CD4-positive, alpha-beta T cell treated with Interleukin-4 for 4 hours (primary cell): ENCODE measurements at places on chromosomes 6 and 20.

- no peak for DNase-seq
Observed at GRCh38 chr6:75480425-75480824, 13.2 kb downstream of the FILIP1 start.

- no peak for DNase-seq
Observed at GRCh38 chr6:116524236-116524635, 12.8 kb downstream of the CALHM5 start.

DNA sequence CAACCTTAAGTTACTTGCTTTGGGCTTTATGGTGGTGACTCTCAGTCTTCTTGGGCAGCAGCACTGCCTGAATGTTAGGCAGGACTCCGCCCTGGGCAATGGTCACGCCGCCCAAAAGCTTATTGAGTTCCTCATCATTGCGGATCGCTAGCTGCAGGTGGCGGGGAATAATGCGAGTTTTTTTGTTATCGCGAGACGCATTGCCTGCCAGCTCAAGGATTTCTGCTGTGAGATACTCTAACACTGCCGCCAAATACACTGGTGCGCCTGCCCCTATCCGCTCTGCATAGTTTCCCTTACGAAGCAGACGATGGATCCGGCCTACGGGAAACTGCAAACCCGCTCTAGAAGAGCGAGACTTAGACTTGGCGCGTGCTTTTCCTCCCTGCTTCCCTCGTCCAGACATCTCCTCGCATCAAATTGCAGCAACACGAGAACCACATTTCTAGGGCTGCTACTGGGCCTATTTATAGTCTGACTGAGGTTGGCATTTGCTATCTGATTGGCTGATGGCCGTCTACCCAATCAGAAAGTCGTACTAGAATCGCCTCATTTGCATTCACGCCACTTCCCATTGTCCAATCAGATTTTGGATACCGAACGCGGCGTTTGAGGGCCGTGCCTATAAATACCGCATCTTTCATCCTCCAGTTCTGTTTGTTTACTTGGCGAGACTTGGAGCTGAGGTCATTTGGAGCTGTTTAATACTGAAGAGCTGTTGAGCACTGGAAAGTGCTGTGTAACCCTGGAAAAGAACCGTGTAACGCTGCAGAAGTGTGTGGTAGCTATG, 28.2 kb upstream of the SLC17A4 start:
- DNase-seq: no peak

DNA sequence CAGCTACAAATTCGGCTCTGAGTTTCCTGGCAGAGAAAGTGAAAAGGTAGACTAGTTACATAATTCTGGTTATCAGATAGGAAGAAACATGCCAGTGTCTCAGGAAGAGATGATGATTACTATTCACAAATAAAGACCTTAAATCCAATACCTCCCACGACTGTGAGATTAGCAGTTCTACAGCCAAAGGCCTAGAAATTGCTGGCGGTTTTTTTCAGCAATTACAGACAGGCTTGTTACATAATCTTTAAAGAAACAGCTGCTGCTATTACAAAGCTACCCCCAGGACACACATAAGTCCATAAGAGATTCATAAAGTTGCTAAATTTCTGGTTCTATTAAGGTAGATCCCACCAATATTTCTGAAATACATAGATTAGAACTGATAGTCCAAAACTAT, 40.2 kb downstream of the PIGU start:
- no peak for DNase-seq

GRCh38 chr20:15319439-15319838, 982.0 kb upstream of the FLRT3 start:
- DNase-seq: no peak

DNA sequence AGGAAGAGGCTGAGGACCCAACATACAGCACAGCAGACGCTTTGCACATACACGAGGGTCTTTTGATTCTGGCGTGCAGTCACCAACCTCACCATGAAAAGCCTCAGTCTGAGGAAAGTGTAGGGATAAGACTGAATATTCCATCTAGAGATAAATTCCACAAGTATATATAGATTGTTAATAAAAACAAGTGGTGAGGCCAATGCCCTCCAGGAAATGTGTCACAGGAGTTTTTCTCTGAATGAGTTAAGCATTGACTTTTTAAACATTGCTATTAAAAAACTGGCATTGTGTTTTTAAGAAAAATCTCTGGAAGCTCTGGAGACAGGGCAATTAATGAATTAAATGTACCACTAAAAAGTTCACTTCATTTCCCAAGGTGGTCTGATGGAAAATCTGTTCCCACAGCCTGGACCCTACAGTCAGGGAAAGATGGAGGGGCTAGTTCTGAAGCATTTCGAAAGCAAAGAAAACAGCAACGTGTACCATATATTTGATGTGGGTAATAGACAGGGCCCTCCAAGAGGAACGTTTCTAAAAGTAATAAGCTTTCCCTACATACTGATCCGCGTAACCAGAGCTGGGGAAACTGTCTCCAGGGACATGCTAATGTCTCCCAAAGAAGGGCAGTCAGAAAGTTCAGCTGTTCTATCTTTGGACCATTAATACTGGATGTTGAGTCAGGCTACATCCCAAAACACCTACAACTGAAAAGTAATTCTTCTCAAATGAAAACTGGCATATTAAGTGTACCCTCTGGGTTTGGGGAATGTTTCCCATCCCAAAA, 301.1 kb downstream of the FOXC1 start:
- no peak for DNase-seq

DNA sequence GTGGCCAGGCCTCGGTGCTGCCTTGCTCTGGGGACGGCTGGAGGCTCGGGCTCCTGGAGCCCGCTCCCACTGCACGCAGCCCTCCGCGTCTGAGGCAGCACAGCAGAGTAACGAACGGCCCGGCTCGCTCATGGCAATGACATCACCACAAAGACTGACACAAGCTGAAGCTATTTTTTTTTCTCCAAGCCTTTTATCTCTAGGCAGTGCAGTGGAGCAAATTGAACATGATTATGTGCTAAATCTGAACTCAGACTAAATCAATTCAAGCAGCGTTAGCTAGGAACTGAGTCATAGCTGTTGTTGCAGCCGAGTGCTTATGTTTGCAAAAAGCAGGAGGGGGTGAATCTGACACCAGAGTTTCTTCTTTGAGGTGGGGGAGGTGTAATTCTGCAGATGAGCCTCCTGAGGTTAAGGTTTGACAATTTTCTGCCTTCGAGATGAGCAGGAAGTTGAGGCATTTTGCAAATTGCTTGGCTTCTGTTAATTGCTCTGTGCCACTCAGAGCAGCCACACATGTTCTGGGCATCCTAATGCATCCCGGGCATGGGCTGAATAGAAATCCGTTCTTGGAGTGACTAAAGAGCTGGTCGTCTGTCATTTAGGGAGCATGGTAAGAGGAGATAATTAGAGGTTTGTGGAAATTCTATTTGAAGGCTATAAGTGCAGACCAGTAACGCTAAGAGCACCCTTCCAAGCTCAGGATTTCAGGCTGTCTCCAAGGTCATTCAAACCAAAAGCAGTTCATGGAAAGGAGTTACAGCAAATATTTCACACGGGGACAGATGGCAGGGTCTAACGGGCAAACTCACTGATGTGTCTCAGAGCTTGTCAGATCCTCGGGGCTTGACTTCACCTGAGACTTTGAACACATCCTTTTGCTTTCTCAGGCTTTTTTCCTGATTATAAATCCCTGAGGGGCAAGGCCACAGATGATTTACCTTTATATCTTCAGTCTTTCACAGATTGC, 155.1 kb upstream of the ENPP5 start:
- peak; percentile 57 for DNase-seq

DNA sequence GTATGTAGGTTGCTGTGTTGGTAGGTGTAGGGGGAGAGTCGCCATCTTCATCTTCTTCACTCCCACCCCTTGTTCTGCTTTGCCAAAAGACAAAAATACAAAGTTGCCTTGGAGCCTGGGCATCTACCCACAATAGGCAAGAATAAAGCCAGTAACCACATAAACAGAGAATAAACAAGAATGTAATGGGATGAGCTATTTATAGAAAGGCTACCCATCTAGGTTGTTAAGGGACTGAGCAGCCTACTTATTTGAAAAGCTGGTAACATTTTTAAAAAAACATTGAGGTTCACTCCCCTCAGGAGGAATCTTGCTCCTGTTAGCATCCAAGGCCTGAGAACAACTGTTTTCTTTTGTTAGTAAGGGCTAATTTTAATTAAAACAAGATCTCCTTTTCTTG, 301.4 kb upstream of the STXBP5 start:
- no peak for DNase-seq

GRCh38 chr6:136524936-136525413, 25.2 kb downstream of the MAP7 start:
- DNase-seq: no peak

DNA sequence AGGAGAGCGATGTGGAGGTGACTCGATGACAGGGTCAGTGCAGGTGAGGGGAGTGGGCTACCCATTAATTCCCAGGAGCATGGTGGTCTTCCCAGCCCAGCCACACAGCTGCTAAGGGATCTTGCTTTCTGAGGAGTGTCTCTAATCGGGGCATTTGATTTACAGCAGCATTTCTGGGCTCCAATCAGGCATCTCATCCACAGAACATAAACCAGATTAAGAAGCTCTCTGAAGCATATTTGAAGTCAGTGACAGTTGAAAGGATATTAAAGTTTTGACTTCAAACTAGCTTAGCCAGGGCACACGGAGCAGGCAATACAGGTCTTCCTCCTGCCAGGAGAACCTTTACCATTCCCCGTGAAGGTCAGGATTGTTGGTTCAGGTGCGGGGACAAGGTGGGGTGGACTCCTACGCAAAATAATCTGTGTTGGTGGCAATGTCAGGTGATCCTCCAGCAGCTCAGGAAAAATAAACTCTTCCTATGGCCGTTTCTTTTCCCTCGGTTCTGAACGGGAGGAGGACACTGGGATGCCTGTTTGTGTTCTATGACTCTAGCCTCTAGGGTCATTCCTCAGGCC, 39.9 kb upstream of the ZNF831 start:
- no peak for DNase-seq

DNA sequence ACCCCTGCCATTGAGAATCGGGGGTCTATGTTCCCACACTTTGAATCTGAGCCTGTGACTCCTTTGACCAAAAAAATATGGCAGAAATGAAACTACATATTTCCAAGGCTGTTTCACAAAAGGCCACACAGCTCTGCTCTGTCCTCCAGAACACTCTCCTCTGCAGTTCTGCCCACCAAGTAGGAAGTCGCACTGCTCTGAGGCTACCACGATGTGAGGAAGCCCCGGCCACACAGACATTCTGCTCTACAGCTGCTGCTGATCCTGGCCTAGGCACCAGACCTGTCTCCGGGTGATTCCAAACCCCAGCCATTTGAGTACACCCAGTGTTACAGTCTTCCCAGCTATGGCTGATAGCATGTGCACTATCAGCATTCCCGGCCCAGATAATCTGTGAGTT, 85.1 kb downstream of the LYRM4 start:
- no peak for DNase-seq

DNA sequence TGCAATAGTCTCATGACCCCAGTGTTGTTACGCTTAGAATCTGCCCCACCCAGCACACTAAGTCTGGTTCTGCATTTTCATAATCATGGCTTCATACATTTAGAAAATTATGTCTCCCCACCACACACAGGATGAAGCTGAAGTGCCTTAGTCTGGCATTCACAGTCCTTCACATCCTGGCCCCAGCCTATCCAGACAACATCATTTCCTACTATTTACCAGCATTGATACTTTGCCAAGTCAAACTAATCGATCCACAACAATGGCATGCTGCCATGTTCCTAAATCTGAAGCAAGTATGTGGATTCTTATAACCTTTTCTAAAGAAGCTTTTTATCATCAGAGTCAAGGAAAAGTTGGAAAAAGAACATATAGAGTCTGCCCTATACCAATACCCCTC, 132.4 kb upstream of the FBXL4 start:
- DNase-seq: no peak
